ENCODE measurements at places on chromosomes 7 and 10.
A peak's percentile ranks its signal among the peaks of the same experiment; 100 is the strongest.

DNA sequence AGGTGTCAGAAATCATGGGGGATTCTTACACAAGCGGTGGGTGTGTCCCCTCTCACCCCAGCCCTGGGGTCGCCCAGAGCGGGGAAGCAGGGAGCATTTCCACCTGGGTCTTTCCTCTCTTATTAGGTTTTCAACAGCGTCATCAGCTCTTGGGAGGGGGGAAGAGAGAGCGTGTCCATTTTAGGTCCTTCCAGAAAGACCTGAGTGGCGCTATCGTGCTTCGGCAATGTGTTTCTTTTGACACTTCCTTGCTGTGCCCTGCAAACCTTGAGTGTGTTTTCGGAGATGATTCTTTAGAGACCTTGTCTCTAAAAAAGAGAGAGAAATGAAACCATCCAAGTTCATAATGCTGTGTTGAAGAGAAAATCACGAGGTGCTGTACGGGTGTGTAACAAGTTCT is 86.9 kb upstream of the PITRM1 start:
- no peak for DNase-seq

DNA sequence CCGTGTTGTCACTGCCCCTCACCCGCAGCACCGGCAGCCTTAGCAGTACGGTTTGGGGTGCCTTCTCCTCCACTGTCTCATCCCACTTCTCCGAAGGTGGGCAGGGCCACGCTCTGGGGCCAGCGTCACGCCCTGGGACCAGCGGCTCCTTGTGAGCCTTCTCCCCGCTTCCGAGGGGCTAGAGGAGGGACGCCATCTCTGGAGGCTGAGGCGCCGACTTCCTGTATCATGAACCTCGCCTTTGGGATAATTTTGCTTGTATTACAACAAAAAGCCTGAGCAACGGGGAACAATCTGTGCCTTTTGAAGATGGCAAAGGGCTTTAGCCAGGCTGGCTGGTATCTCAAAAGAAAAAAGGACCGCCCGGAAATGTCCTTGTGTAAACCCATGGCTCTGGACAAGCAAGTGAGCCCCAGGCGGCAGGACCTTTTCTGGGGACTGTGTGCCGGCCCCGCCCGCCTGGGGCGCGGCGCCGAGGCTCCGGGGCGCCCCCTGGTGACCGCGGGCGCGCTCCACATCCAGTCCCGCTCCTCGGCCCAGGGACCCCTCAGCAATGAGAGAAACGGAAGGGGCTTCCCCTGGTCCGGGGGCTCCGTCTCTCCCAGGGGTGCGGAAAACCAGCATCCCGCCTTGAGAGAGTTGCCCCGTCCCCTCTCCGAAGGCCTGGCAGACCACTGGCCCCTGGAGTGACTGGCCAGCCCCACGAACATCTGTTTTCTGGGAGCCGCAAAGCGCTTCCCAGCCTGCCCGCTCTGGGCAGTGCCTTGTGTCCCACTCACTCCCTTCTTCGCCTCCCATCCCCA is 3.8 kb downstream of the DEPP1 start:
- peak; percentile 50 for DNase-seq

- no peak for DNase-seq
Measured at GRCh38 chr7:142703655-142704305, 45.5 kb upstream of the PRSS1 start.

- DNase-seq, result no peak
Measured at GRCh38 chr7:141600168-141601006, 49.2 kb downstream of the AGK start.

GRCh38 chr7:46764100-46764936 is 817.6 kb downstream of the TNS3 start:
- no peak for DNase-seq

GRCh38 chr7:12567015-12567414 is 3.5 kb upstream of the SCIN start:
- no peak for DNase-seq

GRCh38 chr10:17758896-17759295 is 6.9 kb downstream of the TMEM236 start:
- no peak for DNase-seq

DNA sequence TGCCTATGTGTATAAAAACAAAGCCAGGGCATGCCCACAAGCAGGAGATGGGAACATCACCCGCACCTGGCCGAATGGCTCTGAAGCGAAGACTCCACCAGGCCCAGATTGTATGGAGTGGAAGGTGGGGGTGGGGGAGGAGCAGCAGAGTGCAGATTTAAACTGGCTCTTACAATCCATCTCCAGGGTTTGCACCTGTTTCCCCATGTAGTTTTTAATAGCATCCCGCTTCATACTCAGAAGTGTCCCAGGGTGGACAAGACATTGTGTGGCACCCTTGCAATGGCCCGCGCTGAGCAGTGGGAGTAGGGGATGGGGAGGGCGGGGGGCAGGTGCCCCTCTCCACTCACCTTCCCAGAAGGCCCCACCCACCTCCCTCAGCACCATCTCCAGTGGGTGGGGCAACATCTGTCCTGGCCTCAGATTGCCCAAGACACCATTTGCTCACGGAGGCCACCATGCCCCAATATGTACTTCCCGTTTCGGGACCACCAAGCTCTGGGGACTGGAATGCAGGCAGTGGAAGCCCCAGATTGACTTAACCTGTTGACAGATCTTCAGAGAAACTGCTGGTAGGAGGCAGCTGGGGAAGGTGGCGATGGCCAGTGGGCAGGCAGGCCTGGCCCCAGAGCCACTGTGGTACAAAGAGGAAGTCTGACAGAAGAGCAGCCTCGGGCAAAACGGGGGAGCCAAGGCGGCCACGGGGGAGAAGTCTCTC is 23.0 kb downstream of the VSIR start:
- DNase-seq, result no peak

GRCh38 chr7:43204081-43204480 is 91.6 kb downstream of the HECW1 start:
- no peak for DNase-seq
